ENCODE measurements at places on chromosomes 11 and 22.

- DNase-seq, result peak; percentile 88
Measured at GRCh38 chr11:107562647-107563208, 2.8 kb downstream of the ALKBH8 start.

DNA sequence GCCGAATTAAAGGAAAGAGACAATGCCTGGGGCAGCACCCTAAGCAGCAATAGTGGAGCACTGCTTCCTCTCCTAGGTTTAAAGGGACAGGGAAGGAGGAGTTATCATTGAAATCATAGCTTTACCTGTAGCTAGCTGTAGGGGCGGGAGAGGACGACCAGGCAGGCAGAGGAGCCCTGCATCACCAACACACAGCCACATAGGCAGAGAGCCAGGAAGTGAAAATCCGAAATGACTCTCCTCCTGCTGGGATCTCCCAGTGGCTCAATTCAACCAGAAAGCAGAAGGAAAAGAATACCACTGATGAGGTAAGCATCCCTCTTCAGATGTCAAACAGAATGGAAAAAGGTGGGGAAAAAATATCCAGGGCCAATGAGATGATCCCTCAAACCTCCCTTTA lies 20.4 kb downstream of the MRGPRX4 start:
- DNase-seq, result no peak

DNA sequence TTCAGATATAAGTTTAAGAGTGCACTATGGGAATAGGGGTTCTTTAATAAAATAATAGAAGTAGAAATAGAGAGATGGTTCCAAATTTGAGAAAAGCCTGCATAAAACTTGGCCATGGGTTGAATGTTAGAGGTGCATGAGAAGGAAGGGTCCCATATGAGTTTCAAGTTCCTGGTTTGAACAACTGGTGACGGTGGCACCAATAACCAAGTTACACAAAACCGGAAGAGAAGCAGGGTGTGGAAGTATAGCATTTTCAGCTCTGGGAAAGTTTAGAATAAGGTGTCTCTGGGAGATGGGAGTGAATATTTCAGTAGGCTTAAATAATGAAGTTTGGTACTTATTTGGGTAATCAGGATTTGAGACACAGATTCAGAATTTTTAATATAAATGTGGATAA lies 2.4 kb downstream of the CASP1 start:
- DNase-seq, result no peak

GRCh38 chr22:36765943-36766450 lies 9.9 kb downstream of the IFT27 start:
- DNase-seq, result peak; percentile 26

GRCh38 chr11:3099178-3099577 lies 42.0 kb upstream of the CARS1 start:
- DNase-seq, result no peak

- no peak for DNase-seq
Measured at GRCh38 chr11:119019996-119020395, 1.4 kb downstream of the TRAPPC4 start.

- DNase-seq, result peak; percentile 55
Measured at GRCh38 chr11:100574894-100575769, 112.0 kb upstream of the ARHGAP42 start.

DNA sequence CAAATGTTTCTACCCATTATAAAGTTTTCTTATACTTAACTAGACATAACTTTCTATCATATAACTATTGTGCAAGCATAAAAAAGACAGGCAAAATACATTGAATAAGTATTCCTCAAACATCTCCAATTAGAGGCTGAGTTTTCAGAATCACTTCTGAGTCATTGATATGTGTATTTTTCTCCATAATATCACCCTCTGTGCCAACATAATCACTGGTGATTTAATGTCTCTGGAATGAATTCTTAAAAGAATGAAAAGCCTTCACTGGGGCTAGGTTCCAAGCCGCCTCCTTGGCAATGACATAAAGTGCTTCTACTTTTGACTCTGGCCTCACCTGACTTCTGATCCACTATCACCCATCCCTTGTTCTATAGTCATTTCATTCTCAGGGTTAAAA lies 197.0 kb upstream of the E2F8 start:
- peak; percentile 76 for DNase-seq

All from iris pigment epithelial cell (primary cell).